ENCODE measurements at places on chromosomes 2 and 18.

DNA sequence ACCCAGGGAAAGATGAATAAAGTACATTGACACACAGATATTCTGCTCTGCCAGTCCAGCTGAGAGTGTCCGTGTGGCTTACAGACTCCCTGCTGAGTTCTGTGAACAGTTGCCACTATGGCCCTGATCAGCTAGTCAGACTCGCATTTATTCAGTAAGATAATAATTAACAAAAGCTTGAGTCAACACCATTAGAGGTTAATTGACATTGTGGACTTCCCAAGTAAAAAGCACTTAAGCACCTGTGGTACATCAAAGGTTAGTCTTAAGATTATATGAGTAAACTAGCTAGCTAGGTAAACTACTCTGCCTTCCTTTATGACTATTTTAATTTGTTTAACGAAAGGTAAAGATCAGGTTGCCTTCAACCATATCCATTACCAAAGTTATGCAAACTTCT is 33.7 kb downstream of the ANKRD30B start:
- no peak for DNase-seq

DNA sequence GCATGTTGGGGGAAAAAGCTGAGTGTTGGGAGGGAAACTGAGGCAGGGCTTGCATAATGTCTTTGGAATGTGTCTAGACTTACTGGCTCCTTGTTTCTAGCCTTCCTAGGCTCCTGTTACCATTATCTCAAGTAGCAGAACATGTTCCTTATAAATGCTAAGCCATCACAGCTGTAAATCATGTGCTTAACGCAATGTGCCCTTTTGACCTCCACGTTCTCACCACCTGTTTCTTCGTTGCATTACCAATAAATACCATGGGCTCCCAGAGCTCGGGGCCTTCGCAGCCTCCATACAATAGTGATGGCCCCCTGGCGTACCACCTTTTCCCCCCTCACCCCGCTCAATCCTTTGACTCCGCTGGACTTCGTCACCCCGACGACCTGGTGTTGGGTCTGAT is 54.0 kb upstream of the CWC22 start:
- DNase-seq = no peak

GRCh38 chr2:239376351-239376750 is 24.5 kb downstream of the HDAC4 start:
- no peak for DNase-seq

GRCh38 chr2:234453216-234453615 is 43.7 kb downstream of the ARL4C start:
- DNase-seq = no peak

DNA sequence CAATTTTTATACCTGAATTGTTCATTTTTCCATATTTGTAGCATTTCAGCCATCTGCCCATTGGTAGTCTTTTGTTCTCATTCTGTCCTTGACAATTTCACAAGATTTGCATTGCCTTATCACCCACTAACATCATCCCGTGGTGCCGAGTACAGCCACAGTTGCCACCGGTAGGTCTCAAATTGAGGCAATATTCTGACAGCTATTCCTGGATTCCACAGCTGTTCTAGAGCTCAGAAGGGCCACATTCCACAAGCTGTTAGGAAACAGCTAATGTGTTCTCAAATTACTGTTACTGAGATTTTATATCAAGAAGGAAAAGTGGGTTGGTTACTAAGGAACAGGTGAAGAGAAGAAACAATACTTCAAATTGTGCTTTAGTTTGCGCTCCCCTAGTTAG is 178.8 kb downstream of the RPRM start:
- DNase-seq = no peak

GRCh38 chr2:145524836-145525235 is 1004.9 kb upstream of the ZEB2 start:
- no peak for DNase-seq

DNA sequence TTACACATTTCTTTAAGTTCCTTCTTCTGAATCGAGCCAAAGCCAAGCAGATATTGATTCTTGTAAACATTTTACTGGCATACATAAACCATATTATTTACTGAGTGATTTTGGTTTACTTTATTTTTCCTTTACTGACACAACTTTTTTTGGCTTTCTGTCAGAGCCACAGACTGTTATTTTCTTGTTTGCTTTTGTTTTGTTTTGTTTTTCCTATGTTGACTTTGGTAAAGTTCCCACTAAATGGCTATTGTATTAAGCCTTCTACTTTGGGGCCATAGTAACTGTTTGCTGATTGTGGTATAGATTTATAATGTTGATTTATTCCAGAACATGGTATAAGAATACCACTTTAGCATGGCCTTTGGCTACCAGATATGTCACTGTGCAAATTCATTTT is 419.4 kb downstream of the DCDC2C start:
- no peak for DNase-seq

GRCh38 chr2:98310010-98310409 is 36.2 kb upstream of the CNGA3 start:
- no peak for DNase-seq

DNA sequence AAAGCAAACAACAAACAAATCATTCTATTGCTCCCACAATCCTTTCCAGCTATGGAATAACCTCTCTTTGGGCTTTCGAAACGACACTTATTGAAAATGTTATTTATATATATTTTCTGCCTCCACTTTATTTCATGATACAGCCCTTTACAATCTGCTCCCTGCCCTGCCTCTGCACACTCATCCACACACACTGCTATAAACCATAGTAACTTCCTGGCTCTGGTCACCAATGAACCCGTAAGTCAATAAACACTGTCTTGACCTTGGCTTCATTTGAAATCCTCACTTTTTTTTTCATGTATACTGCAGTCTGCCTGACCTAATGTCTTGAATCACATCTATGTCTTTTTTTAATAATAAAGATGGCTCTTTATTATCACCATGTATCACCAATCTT is 161.5 kb downstream of the SLC39A10 start:
- DNase-seq = no peak

DNA sequence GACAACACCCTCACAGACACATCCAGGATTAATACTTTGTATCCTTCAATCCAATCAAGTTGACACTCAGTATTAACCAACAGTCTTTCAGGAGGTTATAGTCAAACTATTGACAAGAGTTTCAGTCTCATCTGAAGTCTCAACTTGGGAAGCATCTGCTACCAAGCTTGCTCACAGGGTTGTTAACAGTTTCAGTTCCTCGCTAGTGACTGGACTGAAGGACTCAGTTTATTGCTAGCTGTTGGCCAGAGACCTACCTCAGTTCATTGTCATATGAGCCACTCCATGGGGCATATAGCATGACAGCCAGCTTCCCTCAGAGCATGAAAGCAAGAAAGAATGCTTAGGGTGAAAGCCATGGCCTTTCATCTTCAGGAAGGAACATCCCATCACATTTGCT is 228.6 kb downstream of the EPHA4 start:
- DNase-seq = no peak

GRCh38 chr2:209579230-209579749 is 155.4 kb downstream of the MAP2 start:
- DNase-seq = no peak

GRCh38 chr2:175903384-175903936 is 98.6 kb downstream of the LNPK start:
- DNase-seq = no peak

DNA sequence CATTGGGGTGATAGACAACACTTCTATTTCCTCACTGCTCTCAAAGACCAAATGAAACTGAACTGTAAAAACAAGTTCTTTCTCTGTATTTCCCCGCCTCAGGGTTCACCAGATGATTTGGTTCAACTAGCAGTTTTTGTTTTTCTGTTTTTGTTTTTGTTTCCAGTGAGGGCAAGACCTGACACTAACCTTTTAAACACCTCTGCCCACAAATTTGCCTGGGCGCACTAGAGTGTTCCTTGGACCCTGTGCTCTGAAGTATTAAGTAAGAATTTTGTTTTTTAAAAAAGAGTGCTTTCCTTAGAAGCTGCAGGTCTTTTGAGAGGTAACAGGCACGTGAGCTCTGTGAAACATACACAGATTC is 92.9 kb downstream of the DYSF start:
- no peak for DNase-seq

- no peak for DNase-seq
Measured at GRCh38 chr2:127985735-127986134, 42.1 kb downstream of the SAP130 start.

- no peak for DNase-seq
Measured at GRCh38 chr18:36692371-36692770, 136.4 kb downstream of the TPGS2 start.

- DNase-seq = no peak
Measured at GRCh38 chr2:231803501-231804138, 17.4 kb downstream of the COPS7B start.

- no peak for DNase-seq
Measured at GRCh38 chr18:48228301-48228715, 180.9 kb downstream of the ZBTB7C start.

DNA sequence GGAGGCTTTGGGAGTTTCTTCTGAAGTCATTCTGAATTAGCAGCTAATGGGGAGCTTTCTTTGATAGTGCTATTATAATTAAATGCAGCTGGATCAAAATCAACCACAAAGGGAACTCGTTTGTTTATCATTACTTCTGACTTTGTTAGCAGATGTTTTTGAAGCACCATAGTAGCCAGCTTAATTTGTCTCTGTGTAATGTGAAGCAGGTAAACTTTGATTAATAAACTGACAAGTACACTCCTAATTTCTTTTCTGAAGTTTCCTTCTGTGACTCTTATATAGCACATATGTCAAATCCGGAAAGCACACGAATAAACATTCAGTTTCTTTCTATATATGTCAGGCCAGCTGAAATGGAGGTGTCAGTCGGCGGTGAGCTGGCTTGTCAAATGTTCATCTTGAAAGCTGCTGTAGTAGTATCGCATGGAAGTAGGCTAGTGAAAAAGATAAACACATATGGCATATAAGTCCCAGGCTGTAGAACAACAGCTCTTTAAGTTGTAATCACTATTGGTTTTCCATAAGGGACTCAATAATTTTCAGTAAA is 451.9 kb upstream of the ZEB2 start:
- DNase-seq = no peak

DNA sequence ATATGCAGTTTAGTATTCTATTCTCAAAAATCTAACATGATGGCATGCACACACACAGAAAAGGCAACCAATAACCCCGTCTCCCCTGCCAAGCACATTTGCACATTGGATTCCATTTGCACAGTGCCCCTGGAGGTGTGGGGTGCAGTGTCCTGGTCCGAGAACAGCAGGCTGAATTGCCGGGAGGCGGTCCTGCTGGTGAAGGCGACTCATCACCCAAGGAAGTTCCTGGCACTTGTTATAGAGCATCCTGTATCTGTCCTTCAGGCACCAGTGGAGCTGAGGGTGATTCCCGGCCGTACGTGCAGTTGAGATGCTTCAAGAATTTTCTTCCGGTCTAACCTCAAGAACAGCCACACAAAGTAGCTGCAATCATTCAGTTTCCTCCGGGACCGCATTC is 73.0 kb upstream of the RAB12 start:
- DNase-seq = no peak

DNA sequence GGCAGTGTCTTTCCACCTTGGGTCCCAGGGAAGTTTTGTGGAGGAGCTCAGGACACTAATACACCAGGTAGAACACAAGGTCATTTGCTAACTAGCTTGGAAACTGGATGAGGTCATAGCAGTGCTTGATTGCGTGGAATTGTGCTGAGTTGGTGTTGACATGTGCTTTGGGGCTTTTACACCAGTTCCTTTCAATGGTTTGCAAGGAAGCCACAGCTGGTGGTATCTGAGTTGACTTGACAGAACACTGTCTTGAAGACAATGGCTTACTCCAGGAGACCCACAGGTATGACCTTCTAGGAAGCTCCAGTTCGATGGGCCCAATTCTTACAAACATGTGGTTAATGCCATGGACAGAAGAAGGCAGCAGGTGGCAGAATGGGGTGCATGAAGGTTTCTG is 5.9 kb downstream of the CTLA4 start:
- no peak for DNase-seq

DNA sequence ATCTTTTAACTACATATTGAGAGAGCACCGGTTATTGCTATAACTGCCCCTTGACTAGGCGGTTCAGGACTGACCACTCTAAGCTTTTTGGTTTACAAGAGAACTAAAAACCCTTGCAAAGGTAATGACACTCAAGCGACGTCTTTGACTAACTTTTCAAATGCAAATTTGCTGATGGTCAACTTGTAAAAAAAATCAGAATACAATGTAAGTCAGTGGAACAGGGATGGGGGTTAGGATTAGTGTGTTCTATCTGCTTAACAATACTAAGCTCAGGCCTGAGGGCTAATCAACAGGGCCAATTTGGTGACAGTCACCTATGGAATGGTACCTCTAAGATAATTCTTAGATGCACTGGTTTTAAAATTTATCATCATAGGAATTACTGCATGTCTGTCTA is 57.1 kb downstream of the ZAP70 start:
- no peak for DNase-seq

All from stimulated activated CD8-positive, alpha-beta memory T cell treated with anti-CD3 and anti-CD28 coated beads, Interleukin-2, amount 100 ng/mL, for 1 hour (primary cell).